ENCODE measurements at places on chromosomes 6 and 20.

GRCh38 chr6:101453221-101453620 is 59.7 kb downstream of the GRIK2 start:
- DNase-seq = no peak

DNA sequence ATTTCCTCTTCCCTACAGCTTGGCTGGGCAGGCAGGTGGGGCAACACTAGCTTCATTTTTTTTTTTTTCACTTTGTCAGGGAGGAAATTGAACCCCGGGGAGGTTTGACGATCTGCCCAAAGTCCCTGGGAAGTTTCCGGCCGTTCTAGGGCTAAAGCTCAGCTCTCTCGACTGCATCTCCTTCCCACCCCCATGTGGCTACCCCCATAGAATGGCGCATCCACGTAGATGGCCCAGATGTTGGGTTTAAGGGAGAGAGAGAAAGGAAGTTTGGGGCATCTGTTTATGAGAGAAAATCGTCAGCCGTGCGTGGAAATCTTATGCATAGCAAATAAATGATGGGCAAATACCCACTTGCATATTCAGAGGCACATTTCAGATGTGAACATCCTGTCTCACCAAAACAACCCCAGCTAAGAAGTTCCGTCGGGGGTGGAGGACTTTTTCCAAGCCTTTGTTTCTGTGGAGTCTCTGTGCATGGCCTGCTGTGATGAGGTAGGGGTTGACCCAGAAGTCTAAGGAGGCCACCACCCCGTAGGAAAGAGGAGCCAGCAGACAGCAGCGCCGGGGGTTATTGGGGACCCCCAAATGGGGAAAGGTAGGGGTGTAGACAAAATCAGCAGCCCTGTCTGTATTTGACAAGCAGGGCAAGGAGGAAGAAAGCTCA is 40.5 kb upstream of the ZNF831 start:
- peak; percentile 41 for DNase-seq

DNA sequence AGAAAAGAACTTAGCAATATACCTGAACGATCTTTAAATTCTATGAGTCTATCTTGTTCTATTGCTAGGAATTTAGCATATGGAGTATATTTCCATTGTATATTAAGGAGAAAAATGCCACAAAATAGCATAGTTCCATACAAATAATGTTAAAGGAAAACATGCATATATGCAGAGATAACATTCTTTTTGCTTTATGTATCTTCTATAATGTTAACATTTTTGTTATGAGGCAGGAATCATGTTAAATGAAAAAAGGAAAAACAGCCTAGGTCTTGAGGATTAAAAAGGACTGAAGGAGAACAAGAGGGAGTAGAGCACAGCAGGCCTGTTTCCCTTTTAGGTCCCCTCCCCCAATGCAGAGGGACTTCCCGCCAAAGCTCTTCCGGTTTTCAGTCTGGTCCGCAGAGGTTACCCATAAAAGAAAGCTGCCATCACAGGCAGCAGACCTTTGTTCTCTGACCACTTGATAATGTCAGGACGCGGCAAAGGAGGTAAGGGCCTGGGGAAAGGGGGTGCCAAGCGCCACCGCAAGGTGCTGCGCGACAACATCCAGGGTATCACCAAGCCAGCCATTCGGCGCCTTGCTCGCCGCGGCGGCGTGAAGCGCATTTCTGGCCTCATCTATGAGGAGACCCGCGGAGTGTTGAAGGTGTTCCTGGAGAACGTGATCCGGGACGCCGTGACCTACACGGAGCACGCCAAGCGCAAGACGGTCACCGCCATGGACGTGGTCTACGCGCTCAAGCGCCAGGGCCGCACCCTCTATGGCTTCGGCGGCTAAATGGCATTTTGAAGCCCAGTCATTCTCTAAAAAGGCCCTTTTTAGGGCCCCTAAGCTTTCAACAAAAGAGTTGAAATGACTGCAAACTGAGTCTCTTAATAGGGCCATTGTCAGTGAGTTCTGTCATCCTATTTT is 108.4 kb upstream of the PRSS16 start:
- peak; percentile 48 for DNase-seq

DNA sequence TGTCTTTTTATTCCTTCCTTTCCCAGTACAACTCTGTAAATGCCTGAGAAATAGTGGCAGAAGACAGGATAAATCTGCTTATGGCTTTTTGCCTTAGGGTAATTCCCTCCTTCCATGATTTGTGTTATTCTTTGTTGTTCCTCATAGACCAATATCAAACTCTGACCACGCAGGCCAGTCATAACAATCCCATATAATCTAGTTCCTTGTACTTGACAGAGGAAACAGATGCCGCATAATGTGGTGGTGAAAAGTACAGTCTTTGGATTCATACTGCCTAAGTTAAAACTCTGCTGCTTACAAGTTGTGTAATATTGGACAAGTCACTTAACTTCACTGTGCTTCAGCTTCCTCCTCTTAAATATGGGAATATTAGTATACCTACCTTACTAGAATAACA is 8.2 kb upstream of the BAG2 start:
- DNase-seq = no peak

DNA sequence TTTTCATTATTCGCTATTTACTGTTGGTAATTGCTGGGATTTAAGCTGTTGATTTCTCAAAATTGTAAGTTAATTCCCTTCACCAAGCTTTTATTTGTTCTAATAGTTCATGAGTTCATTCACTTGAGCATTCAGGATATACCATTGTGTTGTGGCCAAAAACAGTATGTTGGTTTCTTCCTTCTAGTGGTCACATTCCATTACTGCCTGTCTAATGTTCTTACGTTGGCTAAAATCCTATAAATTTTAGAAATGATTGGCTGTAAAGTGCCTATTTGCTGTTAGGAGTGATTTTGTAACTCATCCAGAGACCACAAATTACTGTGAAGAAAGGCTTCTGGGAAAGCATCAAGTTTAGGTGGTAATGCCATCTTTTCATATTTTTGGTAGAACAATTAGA is 76.3 kb downstream of the FARS2 start:
- no peak for DNase-seq

DNA sequence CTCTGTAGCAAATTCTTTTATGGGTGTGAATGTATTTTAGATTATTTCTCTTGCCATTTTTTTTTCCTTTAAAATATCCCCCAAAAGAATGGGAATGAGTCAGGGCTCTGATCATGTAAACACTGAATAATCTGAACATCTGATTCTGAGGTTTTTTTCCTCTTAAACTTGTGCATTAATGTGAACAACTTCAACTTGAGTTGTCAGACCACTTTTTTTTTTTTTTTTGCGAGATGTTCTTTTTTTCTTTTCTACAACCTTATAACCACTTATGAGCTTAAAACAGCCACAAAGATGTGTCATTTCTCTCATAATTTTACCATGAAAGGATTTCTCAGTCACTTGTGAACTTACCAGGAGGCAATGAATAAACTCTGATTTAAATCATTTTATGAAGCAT is 85.3 kb downstream of the TBC1D7 start:
- no peak for DNase-seq

GRCh38 chr6:135779213-135779612 is 72.3 kb upstream of the PDE7B start:
- DNase-seq = no peak

DNA sequence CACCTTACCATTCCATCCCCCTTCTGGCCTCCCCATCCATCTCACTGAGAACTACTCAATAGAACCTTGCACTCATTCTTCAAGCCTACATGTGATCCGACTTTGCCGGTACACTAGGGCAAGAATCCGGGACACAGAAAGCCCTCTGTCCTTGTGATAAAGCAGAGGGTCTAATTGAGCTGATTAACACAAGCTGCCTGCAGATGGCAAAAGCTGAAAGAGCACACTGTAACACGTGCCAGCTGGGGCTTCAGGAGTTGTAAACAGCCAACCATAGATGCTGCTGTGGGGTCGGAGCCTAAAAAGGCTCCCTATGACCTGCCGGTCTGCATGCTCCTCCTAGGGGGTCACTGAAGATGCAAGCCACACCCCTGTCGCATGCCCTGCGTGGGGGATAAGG is 124.1 kb downstream of the RNF144B start:
- no peak for DNase-seq

DNA sequence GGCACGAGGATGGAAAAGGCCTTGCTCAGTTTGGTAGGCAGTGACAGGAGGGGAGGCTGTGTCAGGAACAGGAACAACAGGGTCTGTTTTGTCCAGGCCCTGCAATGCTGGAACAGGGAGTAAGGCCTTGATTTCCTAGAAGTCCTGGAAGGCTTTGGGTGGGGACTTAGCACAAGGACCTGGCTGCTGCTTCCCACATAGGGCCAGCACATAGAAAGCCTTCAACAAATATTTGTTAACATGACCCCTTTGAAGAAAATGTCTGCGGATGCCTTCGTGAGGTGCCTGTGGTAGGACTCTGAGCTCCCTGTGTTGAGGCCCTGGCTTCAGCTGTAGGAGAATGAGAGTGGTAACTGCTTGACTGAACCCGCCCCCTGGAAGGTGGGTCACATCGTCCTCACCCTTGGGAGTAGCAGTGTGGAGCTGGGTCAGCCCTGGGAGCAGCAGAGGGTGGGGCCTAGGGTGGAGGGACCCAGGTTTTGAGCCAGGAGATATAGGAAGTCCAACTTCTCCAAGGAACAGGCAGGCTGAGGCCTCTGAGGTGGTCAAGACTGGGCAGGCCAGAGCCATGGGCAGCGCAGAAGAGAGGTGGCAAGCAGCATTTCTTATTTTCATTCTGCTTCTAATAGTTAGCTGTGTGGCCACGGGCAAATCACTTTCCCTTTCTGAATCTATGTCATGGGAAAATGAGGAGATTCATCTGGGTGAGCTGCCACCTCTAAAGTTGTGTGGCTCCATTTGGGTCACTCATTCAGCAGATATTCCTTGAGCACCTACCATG is 50.0 kb downstream of the CNBD2 start:
- DNase-seq = no peak

- no peak for DNase-seq
Observed at GRCh38 chr20:37259031-37259430, 2.6 kb downstream of the GHRH start.

GRCh38 chr6:129262661-129263060 is 379.7 kb downstream of the LAMA2 start:
- DNase-seq = no peak

DNA sequence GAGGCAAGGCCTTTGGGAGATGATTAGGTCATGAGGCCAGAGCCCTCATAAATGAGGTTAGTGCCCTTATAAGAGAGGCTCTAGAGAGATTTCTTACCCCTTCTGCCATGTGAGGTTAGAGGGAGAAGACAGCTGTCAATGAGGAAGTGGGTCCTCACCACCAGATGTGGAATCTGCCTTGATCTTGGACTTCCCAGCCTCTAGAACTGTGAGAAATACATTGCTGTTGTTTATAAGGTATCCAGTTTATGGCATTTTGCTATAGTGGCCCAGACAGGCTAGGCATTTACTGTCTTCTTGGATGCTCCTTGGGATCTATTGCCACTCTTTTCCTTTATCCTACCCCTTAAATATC is 57.1 kb upstream of the CITED2 start:
- DNase-seq = no peak

DNA sequence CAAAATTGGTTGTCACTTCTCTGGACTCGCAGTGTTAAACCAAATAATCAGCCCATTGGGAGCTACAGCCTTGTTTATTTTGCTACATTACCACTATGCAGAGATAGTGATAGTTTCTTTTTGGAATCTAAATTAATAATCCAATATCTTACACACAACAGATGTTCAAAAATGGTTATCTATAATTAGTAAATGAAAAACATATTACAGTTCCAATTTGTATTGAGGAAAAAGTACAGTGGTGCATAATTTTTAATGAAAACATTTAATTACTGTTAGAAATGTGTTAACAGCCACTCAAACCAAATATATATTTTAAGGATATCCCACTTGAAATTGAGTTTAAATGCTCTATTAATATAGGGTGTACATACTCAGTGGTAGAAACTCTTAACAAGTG is 327.3 kb upstream of the MARCKS start:
- DNase-seq = no peak

DNA sequence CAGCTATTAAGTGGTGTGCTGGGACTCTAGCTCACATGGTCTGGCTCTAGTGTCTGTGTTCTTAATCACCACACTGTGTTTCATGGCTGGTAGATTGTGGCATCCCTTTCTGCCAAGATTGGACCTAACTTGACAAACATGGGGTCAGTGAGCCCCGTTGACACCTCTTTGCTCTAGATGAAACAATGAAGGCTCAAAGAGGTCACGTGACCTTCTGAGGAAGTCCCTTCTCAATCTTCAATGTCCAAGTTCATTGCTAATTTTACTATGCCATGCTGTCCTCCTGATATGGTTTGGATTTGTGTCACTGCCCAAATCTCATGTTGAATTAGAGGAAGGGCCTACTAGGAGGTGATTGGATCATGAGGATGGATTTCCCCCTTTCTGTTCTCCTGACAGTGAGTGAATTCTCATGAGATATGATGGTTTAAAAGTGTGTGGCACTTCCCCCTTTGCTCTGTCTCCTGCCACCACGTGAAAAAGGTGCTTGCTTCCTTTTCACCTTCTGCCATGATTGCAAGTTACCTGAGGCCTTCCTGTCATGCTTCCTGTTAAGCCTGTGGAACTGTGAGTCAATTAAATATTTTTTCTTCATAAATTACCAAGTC is 177.8 kb upstream of the MYLIP start:
- DNase-seq = no peak

GRCh38 chr6:92339936-92340640 is 1079.3 kb downstream of the EPHA7 start:
- no peak for DNase-seq

- DNase-seq = no peak
Observed at GRCh38 chr6:45047573-45047972, 280.6 kb upstream of the RUNX2 start.

GRCh38 chr6:105550955-105551620 is 148.2 kb upstream of the PREP start:
- no peak for DNase-seq

DNA sequence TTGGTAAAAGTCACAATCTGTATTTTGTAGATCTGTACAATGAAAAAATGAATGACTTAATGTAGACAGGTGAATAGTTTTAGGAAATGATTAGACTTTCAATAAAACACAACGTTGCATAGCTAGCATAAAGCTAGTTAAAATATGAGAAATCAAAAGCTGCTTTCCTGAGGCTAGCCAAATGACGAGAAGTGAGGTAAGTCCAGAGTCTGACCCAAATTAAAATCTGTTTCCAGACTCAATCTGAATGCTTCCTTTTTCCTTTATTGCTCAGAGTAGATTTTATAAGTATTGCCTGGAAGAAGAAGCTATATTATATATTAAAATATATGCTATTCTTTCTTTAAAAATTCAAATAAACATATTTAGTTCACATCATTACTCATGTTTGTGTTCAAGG is 615.4 kb downstream of the CD109 start:
- no peak for DNase-seq

GRCh38 chr6:111597291-111598086 is 8.2 kb downstream of the TRAF3IP2 start:
- no peak for DNase-seq

GRCh38 chr6:146281651-146282362 is 252.9 kb downstream of the GRM1 start:
- no peak for DNase-seq

GRCh38 chr20:444117-444516 is 18.2 kb downstream of the TBC1D20 start:
- no peak for DNase-seq
